Stimulated activated CD4-positive, alpha-beta T cell treated with anti-CD3 and anti-CD28 coated beads, Interleukin-1b, Interleukin-23, amount 100 ng/mL, for 24 hours (primary cell): ENCODE measurements at places on chromosomes 2 and 18.

GRCh38 chr2:29165362-29166241 is 50.4 kb downstream of the CLIP4 start:
- no peak for DNase-seq

DNA sequence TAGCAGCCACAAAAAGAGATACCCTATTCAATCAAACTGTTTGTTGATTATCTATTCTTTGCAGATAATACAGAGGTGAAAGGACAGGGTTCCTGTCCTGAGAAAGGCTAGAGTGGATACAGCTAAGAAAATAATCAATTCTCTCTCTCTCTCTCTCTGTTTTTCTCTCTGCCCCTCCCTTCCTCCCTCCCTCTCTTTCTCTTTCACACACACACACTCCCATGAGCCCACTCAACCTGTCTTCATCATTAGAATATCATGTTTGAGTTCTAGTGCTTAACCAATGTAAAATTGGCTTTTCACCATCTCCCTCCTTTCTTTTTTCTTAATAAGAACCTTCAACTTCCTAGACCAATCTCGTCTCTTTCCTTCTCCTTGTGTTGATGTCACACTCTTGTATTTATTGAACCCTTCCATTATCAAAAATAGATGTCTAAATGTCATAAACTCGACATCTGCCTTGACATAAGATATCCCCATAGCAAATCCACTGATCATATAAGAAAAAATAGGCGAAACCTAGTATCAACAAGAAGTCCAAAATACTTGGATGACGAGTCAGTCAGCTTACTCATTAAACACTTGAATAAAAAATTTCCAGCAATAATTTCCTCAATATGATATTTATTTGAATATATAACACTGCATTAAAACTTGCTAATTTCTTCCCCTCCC is 42.8 kb upstream of the CYTIP start:
- DNase-seq = no peak

GRCh38 chr2:100260712-100261620 is 61.3 kb downstream of the LONRF2 start:
- no peak for DNase-seq

GRCh38 chr18:79013869-79014268 is 34.3 kb downstream of the SALL3 start:
- no peak for DNase-seq

DNA sequence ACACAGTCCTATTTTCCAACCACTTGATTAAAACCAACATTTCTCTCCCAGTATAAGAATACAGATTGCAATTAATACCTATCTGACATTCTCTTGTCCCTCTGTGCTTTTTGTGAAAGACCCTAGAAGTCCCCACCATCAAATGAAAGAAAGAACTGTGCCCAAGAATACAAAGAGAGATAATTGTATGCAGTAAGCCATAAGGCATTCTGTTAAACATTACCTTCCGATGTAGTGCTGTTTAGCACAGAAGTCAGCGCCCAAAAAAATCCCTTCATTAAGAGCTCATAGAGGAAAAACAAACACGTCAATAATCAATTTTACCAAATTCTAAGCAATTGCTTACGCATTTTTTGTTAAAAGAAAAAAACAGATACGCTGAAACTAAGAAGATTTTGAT is 41.1 kb downstream of the ZNF516 start:
- DNase-seq = no peak
